ENCODE measurements at places on chromosomes 2 and 18.

- DNase-seq: no peak
Measured at GRCh38 chr2:128449226-128450061, 130.8 kb upstream of the HS6ST1 start.

DNA sequence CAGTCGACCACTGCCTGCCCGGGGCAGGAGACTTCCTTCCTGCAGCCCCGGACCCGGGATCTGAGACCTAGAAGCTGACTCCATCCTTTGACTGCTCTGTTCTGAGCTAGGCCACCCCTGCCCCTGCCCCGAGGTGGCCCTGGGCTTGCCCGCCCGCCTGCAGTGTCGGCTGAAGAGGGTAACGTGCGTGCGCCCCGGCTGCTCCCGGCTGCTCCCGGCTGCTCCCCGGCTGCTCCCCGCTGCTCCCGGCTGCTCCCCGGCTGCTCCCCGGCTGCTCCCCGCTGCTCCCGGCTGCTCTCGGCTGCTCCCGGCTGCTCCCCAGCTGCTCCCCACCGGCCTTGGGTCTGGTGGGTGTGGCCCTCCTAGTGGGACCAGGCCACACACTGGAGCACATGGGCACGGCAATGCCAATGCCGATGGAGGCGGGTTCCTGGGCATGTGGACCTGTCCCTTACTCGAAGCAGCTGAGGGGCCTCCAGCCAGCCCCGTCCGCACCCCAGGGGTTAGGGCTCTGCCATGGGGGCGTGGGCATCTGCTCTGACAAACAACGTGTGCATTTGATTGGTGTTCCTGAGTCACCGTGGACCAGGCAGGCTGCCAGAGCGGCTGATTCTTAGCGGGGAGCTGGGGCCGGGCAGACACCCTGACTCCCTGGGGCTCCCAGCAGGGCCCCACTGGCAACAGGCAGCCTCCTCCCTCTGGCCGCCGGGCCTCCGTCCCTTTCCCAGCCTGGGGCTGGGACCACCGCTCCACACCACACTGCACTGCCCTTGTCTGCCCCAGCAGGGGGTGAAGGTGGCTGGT lies 2.0 kb upstream of the GAL3ST2 start:
- DNase-seq: peak; percentile 80

GRCh38 chr2:240733803-240734495 lies 42.3 kb downstream of the AQP12A start:
- DNase-seq: peak; percentile 10

DNA sequence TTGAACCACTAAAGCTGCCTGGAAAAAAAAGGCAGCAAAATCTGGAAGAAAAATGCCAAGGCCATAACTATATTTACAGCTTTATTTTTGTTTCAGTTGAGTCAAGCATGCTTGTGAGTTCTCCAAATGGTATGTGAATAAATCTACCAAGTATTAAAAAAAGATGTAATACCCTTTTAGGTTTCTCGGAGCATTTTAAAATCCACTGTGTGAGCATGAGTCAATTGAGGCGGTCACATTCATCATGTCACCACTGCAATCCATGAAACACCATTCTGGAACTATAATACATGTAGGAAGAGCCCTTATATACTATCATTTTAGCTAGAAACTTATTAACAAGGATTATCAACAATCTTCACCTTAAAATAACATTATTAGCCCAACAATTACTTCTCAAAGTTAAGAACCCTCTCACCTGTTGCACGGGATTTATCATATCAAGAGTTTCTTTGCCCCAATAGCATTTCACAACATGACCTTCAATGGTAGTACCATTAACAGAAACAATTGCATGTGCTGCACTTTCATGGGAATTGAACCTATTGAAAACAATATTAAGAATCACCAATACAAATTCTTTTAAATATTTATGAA lies 24.2 kb upstream of the C2orf42 start:
- no peak for DNase-seq

- no peak for DNase-seq
Measured at GRCh38 chr18:73047688-73048087, 179.9 kb upstream of the NETO1 start.

GRCh38 chr2:209560911-209561310 lies 137.1 kb downstream of the MAP2 start:
- no peak for DNase-seq

DNA sequence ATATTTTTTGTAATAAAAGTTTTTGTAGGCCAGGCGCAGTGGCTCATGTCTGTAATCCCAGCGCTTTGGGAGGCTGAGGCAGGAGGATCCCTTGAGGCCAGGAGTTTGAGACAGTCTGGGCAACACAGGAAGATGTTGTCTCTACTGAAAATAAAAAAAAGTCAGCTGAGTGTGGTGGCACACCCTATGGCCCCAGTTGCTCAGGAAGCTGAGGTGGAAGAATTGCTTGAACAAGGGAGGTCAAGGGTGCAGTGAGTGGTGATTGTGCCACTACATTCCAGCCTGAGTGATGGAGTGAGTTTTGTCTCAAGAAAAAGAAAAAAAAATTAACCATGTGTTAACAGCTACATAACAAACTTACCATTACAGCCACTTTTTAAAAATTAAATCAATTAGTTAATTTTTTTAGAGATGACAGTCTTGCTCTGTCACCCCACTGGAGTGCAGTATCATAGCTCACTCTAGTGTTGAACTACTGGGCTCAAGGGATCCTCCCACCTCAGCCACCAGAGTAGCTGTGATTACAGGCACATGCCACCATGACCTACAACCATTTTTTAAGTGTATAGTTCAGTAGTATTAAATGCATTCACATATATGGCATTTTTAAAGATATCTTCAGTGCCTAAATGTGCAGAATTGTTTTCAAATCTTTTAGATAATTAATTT lies 67.2 kb upstream of the ACYP2 start:
- no peak for DNase-seq

GRCh38 chr2:234806818-234807217 lies 145.0 kb upstream of the SH3BP4 start:
- DNase-seq: no peak

- no peak for DNase-seq
Measured at GRCh38 chr2:8134473-8134932, 547.4 kb upstream of the ID2 start.

Data from RPMI7951 (cell line).